Hippocampal formation (tissue), 2 donors: ENCODE measurements at places on chromosomes 2 and 18.

DNA sequence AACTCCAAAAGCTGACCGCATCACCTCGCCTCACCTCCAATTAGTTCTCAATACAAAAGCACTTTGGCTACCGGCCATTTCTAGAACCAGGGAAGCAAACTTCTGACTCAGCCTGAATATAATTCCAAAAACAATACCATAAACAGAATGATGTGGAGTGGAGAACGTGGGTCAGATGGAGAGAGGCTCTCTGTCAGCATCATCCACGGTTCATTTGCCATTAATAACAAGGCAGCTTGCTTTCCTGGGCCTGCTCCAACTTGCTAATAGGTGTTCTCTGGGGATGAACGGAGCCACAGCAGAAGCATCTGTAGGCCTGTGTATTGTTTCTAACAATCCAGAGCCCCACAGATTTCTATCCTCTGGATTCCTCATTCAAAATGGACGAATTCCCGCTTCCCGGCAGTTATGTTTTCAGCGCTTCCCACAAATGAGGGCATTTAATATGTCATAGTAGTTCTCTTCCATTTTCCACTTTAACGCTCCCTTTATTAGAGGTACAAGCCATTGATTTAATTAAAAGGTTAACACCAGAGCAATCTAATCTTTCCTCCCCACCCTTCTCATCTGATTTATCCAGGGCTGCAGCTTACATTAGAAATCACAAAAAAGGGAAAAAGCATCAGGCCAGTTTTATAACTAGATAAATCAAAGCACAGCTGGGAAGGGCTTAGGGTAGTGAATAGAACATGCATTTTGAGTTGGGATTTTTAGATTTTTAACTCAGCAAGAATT, 23.2 kb upstream of the CNTNAP5 start:
- no peak for DNase-seq

DNA sequence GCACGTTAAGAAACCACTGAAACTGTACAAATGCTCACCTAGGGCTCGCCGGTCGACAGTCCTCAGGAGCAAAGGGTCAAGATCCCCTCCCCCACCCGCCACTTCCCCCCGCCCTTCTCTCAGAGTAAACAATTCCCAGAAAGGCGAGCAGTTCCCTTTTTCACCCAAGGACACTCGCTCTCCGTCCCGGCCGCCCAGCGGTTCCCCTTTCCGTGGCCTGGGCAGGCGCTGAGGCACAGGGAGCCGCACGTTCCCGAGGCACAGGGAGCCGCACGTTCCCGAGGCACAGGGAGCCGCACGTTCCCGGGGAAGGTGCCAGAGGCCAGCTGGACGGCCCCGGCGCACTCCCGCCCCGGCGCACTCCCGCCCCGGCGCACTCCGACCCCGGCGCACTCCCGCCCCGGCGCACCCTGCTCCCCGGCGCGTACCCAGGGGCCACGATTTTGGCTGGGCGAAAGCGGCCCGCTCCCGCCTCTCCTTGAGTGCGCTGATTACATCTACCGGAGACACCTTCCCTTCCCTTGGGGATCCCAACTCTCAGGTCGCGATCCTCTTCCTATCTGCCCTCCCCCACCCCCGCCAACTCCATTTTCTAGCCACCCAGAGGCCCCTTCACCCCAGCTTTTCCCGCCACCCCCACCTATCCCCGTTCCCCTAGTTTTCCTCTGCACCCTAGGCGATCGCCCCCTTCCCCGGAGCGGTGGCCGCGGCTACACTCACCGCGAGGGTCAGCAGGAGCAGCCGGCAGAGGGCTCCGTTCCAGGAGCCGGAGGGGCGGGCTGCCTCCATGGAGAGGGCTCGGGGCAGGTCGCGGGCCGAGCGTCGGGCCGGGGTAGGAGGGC, 817 bp downstream of the DSC2 start:
- peak; percentile 27 for DNase-seq

DNA sequence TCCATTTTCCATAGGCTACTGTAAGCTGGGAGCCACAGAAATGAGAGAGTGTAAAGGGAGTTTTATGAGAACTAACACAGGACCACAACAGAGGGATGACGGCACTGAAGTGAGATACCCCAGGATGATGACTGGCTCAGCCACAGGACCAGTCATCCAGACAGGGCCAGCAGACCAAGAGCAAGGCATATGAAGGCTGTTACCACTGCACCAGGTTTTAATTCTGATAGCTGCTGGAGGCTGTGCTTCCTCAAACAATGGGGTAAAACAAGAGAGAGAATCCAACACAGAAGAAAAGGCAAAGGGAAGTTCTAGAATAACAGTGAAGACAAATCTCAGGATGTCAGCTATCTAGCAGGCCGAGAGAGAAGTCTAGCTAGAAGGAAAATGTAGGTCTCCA, 94.9 kb downstream of the BCL2 start:
- no peak for DNase-seq

- no peak for DNase-seq
Observed at GRCh38 chr2:72846171-72847095, 20.6 kb upstream of the EXOC6B start.

DNA sequence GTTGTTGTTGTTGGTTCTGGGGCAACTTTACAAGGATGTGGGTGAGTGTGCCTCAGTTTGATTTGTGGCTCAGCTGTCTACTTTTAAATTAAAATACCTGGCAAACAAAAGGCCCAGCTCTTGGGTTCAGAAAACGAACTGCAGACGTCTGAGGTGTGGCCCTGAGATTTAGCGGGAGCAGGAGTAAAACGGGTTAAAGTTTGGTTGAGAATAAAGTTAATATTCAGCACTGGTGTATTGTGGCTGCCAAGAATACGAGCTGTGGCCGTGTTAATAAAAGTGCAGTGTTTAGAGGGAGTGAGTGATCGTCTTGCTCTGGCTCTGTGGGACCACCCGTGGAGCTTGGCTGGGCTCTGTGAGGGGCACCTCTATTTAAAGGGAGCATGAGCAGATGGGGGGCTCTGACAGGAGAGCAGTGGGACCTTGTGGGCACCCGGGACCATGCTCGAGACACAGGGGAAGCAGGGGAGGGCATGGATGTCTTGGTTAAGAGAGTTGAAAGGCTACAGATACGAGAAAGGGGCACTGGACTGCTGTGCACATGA, 80.3 kb downstream of the VAPA start:
- DNase-seq, result no peak

DNA sequence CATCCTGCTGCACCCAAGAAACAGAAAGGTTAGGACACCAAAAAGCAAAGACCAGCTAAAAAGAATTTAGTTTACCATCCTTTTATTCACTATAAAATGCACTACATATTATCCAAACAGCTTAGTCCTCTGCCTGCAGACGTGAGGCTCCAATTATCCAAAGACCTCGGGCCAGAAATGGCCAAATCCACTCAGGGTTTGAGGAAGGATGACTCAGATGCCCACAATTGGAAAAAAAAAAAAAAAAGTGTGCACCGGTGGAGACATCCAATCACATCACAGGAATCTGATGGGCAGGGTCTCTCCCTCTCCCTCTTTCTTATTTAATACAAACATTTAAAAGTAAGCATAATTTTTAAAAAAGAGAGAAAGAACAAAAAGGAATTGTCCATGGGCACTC, 65.7 kb downstream of the TRABD2A start:
- DNase-seq, result no peak

DNA sequence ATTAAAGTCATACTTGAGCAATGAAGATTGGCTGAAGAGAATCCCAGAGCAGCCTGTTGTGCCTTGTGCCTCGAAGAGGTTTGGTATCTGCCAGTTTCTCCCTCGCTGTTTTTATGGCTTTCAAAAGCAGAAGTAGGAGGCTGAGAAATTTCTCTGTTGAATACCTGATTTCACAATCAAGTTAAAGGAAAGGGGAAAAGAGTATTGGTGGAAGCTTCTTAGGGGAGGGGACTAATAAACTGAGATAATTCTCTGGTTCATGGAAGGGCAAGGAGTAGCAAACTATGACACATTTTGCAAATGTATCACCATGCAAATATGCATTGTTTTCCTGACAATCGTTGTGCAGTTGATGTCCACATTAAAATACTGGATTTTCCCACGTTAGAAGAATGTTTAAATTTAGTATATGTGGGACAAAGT, at the start of gene IL1B:
Gene IL1B (minus strand): TSS at position 85 of the 423 bp plus-strand sequence. CDS start 550 bp downstream, outside the sequence.
- DNase-seq, result peak; percentile 16

- no peak for DNase-seq
Observed at GRCh38 chr2:108586631-108587030, 52.4 kb downstream of the LIMS1 start.

- DNase-seq, result no peak
Observed at GRCh38 chr2:168603439-168603961, 147.4 kb downstream of the CERS6 start.

- DNase-seq, result no peak
Observed at GRCh38 chr2:105176429-105176828, 65.1 kb upstream of the GPR45 start.
